ENCODE measurements at places on chromosomes 7 and 10.

- no peak for DNase-seq
Measured at GRCh38 chr10:89624020-89624419, 21.0 kb downstream of the PANK1 start.

GRCh38 chr10:10617686-10618085 is 400.0 kb upstream of the CELF2 start:
- no peak for DNase-seq

- no peak for DNase-seq
Measured at GRCh38 chr10:58326967-58327381, 7.8 kb upstream of the UBE2D1 start.

DNA sequence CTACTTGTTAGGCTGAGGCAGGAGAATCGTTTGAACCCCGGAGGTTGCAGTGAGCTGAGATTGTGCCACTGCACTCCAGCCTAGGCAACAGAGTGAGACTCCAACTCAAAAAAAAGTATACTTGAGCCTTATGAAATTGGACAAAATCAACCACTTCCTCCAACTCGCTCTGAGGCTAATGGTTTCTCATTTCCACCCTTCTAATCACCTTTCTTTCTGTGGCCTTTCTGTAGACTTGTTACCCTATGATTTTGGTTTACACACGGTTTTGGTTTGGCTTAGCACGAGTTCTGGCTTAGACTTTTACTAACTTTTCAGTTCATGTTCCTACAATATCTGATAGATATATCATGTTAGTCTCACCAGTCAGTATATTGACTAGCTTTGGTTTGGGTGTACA is 152.0 kb downstream of the PHTF2 start:
- DNase-seq = no peak

DNA sequence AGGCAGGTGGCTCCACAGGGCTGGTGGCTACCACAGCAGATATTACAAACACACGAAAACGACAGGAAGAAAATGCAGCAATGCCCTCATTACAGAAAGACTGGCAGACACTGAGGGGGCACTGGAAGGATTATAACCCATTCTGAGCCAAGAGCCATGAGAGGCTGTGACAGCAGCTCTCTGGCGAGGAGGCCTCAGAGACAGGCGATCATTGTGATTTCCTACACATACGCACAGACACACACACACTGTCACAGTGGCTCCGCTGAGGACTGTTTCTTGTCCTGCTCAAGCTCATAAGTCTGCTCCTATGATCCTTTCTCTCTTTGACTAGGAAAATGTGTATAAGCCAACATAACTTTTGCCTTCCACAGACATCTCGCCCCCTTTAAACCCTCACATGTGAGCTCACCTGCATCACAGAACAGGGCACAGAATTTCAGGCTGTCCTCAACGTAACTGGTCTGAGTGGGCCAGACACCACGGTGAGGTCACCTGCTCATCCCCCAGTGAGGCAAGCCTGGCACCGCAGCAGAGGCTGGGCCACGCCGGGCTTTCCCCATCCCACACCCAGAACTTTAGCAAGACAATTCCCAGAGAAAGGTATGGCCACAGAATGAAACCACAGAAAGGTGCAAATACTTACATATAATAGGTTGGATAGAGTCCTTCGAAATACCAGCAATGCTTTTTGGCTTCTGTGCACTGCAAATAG is 51.7 kb downstream of the VOPP1 start:
- no peak for DNase-seq

GRCh38 chr10:53458007-53458406 is 685.4 kb upstream of the MBL2 start:
- DNase-seq = no peak

GRCh38 chr7:27520815-27521790 is 141.6 kb downstream of the HIBADH start:
- no peak for DNase-seq

- no peak for DNase-seq
Measured at GRCh38 chr7:146126767-146127509, 10.3 kb downstream of the CNTNAP2 start.

DNA sequence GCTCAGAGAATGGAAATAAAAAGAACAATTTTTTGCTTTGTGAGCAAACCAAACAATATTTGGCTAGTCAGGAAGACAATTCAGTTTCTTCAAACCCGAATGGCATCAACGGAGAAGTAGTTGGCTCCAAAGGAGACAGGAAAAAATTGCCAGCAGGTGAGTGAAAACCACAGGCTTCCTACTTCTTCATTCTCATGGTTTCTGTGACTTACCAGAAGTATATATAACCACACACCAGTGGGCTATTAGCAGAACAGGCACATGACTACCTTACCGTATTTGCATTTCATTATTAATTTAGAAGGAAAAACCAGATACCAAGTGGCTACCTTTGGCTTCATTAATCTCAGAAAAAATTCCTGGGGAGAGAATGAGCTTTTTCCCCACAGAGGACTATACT is 8.8 kb downstream of the TDRD1 start:
- DNase-seq = no peak

- DNase-seq = no peak
Measured at GRCh38 chr10:814536-815302, 116.8 kb downstream of the LARP4B start.

GRCh38 chr10:86965986-86966654 is 2.2 kb upstream of the ADIRF start:
- no peak for DNase-seq

- no peak for DNase-seq
Measured at GRCh38 chr10:28248092-28248491, 54.8 kb downstream of the MPP7 start.

- no peak for DNase-seq
Measured at GRCh38 chr7:3374239-3374638, 73.2 kb downstream of the SDK1 start.

GRCh38 chr7:75951506-75951905 is 36.6 kb downstream of the POR start:
- no peak for DNase-seq

DNA sequence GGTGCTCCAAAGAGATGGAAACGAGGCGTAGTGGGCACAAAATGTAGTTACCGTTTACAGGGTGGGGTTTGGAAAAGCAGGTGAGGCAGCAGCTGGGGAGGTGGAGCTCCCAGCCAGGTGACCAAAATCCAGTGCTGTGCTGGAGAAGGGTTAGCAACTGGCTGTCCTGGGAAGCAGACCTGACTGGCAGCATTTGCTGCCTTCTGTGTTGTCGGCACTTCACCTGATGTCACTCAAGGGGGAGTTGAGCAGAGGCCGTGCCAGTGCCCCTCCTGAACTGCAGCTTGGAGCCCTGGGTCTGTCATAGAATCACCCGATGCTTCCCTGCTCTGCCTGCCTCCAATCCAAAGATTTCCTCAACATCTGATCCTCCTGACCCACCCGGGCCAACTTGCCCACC is 12.8 kb downstream of the GCK start:
- DNase-seq = no peak

DNA sequence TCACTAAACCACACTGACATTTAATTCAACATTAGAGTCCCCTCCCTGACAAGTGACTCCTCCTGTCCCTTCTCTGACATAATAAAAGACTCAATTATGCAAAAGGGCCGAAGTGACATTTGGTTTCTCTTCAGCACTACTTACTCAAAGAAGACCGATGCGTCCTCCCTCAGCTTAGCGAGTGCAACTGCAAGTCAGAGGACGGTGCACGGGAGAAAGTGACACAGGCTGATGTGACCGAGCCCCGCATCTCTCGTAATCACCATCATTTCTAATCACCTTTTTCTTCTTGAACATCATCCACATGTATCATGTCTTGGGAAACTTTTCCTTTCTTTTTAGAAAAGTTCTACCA is 155.7 kb downstream of the TCERG1L start:
- no peak for DNase-seq

DNA sequence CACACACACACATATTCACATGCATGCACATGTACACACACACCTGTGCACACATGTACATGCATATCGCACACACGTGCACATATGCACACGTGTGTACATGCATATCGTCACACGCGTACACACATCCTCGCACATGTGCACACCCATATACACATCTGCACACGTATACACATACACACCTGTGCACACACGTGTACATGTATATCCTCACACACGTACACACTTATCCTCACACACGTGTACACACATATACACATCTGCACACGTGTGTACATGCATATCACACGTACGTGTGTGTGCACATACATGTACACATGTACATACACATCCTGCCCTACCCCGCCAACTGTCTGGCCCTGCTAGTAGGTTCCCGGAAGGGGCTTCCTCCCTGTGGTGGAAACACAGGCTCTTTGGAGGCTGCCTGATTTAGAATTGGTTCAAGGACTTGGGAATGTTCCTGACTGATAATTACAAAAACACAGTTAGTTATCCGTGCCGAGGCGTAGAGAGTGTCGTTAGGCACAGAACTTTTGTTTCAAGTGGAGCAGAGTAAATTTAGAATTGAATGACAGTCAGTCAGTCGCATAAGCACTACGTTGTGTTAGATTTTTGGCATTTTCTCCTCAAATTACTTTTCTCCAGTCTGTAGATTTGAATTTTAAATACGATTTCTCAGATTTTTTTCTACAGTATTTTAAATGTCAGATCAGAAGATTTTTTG is 18.5 kb upstream of the PRKAR1B start:
- DNase-seq = no peak

DNA sequence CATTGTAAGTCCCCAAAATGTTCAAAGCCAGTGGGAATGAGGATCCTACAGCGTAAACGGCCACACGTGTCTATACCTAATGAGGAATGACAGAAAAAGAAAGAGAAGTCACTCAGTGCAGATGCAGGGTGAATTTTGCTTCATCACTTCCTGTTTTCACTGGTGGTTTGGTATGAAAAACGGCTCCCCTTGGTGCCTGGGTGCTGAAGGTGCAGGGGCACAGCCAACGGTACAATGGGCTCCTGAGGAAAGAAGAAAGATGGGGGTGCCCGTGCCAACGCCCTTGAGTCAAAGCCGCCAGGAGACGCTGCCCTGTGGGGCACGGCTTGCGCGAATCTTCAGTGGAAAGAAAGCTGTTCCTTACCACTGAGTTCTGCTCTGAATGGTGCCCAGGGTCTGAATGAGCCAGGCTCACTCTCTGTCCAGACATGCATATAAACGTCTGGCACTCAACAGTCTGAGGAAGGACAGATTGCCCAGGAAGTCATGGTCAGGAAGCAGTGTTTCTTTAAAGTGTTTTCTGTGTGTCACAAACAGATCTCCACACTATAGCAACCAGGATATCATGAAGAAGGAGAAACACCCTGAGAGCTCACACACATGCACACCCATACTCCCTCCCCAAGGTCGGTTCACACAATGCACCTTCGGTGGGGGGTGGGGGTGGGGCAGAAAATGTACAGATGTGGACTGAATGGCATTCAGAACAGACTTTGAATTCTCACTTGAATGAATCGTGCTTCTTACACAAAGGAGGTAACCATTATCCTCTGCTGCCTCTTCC is 105.8 kb downstream of the ELMO1 start:
- DNase-seq = peak; percentile 28

DNA sequence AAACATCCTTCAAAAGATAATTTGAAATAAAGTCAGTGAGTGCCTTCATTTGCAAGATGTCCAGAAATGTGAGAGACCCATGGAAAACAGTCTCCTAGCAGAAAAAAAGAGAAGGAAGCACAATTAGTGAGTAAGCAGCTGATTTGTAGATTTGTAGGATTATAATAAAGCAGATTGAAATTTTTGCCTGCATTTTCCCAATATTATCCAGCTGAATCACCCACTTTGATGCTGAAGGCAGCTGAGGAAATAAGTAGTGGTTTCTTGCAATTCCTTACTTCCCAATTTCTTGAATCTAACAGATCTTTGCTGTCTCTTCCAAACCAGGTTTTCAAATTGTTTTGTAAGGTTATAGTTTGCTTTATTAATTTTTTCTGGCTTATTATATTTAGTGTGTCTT is 181.4 kb downstream of the GNAT3 start:
- DNase-seq = no peak

DNA sequence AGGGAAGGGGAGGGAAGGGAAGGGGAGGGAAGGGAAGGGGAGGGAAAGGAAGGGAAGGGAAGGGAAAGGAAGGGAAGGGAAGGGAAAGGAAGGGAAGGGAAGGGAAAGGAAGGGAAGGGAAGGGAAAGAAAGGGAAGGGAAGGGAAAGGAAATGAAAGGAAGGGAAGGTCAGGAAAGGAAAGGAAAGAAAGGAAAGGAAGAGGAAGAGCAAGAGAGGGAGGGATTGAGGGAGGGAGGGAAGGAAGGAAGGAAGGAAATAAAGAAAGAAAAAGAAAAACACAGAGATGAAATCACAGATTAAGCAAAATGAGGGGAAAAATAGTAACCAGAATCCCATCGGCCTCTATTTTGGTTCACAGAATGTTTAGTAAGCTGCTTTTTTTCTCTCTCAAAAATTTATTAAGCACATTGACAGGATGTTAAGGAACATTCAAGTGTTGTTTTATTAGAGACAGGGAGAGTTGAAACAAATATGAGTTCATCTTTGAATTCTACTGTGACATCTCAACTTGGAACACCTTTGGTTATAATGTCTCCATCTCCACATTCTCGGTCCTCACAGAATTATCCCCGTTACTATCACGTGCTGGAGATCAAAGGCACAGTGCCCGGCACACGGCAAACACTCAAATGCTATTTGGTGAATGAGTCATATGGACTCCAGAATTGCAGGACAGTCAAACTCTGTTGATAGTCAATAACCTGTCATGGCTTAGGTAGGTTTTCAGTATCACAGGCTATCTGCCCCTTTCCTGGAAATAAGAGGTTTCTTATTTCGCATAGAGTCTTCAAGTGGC is 52.4 kb downstream of the ABCB1 start:
- DNase-seq = no peak

DNA sequence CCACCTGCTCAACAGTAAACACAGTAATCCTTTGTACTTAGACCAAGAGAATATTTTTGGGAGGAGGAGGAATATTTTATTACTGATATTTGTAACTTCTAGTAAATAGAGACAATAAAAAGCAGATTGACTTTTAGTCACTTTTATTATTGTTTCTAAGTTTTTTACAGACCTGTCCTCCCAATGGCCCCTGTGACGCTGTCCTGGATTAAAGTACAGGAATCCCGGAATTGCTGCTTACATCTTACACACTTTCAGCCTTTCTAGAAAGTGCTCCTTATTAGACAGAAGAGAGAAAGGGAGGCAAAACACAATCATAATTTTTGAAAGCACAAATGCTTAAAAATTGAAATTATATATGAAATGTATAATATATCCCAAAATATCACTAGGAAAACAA is 86.4 kb upstream of the PRKG1 start:
- DNase-seq = no peak

DNA sequence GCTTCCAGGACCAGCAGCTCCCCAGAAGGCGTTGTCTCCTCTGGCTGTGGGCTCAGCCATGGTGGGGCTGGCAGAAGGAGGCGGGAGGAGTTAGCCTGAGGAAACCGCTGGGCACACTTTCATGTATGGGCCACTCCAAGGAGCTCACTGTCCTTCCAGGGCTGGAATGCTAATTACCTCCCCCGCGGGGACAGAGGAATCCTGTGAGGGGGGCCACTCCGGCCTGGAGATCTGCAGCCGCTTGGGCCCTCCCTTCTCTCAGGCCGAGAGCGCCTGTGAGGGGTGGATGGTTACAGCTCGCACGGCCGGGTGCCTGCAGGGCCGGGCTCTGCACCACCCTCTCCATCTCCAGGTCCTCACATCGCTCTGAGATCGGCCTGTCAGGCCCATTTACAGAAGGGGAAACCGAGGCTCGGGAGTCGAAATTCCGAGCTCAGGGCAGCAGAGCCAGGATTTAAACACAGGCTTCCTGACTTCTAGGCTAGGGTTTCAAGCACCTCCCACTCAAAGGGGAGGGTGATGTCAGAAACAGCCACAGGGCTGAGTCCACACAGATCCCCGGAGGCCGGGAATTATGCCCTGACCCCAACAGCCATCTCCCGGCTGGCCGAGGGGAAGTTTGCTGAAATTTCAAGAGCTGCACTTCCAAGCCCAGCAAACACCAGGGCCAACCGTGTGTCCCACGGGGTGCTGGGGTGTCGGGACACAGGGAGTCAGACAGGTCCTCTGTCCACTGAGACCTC is 59.1 kb downstream of the PDGFA start:
- no peak for DNase-seq
